ENCODE measurements at places on chromosomes 5 and 9.

DNA sequence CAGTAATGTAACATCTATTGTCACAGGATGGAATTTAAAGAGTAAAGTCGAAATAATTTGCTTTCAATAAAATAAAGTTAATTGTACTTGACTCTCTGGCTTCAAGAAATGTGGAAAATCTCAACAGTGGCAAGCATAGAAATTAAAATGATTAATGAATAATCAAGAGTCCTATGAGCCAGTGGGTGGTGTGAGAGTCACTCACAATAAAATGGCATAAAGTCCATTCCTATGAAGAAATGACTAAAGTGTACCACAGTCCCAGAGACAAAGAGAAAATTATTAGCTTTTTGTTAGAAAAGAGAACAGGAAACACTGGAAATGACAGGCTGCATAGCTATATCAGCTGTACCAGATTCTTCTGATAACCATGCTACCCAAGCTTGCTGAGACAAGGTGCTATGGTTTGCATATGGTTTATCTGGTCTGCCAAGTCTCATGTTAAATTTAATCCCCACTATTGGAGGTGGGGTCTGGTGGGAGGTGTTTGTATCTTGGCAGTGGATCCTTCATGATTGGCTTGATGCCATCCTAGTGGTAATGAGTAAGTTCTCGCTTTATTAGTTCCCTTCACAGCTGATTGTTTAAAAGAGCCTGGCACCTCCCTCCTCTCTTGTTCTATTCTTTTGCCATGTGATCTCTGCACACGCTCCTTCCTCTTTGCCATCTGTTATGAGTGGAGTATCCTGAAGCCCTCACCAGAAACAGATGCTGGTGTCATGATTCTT is 647.7 kb upstream of the ITGA1 start:
- DNase-seq: no peak

DNA sequence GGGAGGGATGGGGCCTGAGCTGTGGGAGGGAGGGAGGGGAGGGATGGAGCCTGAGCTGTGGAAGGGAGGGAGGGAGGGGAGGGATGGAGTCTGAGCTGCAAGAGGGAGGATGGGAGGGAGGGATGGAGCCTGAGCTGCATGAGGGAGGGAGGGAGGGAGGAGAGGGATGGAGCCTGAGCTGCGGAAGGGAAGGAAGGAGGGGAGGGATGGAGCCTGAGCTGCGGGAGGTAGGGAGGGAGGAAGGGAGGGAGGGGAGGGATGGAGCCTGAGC is 124.0 kb upstream of the ERCC6L2 start:
- no peak for DNase-seq

DNA sequence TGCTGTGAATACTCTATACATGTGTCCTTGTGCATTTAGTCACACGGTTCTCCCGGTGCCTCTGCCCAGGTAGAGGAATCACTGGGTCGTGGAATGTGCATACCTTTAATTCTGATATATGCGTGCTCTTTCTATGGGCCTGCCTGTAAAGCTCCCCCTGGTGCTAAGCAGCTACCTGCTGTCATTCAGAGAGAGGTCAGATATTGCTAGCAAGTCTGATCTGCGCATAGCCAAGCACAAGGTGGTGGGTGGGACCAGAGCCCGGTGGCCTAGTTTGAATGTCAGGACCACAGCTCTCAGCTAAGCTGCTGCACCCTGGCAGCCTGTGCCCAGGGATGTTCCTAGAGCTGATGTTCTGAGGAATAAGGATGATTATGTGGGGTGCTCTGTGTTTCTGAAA is 33.4 kb downstream of the TJP2 start:
- no peak for DNase-seq

DNA sequence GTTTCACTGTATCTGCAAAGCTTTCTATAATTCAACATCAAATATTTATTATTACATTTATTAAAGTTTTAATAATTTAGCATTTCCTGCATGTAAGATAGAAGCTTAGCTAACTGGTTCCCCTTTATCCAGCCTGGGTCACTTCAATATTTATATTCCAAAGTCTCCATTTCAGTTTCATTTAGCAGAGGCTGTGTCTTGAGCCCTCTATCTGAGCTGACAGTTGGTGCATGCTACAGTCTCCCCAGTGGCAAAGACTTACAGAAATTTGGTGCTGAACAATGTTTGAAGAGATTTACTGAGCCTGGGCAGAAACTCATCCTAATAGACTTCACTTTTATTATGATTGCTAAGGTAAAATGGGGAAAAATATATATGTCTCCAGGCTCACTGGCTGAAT is 279.1 kb downstream of the TRIM32 start:
- DNase-seq: no peak

GRCh38 chr9:16412740-16413139 is 457.7 kb downstream of the BNC2 start:
- DNase-seq: no peak

DNA sequence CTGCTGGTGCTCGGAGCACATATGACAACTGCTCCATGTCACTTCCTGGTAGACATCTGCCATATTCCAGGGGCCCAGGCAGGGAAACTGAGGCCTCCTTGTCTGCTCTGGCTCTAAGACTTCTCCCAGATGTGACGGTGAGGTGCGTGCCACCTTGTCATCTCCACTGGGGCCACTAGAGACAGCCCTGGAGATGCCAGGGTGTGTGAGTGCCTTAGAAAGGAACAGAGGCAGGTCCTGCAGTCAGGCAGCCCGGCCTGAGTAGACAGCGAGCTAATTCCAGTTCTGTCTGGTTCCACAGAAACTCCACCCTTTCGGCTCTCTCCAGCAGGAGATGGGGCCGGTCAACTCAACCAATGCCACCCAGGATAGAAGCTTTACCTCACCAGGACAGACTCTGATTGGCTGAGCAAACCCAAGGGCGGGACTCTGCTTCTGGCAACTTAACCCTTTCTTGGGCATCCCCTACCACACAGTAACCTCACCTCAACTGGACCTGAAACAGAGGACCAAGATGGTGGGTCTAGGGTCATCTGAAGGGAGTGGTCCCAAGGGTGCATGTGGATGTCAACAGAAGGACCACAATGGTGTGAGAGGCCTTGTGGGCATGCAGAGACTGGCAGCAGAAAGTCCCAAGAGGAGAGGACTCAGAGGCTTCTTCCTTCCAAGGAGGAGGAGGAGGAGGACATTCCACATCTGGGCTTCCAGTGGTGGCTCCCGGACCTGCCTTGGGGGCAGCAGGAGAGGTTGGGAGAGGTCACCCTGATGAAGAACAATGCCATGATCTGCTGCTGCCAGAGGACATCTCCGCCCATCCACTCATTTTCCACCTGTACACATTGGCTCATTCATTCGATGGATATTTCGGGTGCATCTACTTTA is 77.7 kb downstream of the RGS3 start:
- no peak for DNase-seq

DNA sequence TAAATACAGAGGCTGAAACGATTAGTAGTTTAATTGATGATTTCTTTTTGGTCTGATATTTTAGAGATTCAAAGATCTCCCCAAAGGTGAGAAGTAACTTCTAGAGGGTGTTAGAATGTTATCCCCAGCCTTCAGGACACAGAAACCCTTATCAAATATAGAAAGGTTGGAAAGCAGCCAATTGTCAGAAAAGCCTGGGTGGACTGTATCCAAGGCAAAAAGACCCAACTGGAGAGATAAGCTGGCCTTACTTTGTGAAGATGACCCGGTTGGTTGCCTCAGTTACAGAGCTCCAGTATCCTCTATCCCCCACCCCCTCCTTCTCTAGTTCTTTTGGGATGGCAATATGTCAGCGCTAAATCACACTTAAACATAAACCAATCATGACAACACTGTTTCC is 75.7 kb downstream of the GCNT4 start:
- DNase-seq: no peak

- DNase-seq: no peak
Observed at GRCh38 chr9:16321461-16322119, 548.9 kb downstream of the BNC2 start.

Data from GM04503 (cell line).